ENCODE measurements at places on chromosomes 3 and 15.

DNA sequence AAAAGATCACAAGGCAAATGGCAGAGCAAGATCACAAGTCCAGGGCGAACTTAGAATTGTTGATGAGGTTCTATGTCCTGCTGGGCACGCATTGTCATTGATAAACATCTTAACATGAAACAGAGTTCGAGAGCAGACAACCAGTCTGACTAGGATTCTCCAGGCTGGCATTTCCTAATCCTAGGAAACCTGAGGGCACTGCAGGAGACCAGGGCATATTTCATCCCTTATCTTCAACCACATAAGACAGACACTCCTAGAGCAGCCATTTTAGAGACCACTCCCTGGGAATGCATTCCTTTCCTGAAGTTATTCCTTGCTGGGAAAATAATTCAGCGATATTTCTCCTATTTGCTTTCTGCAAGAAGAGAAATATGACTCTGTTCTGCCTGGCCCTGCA, 1199.9 kb downstream of the SI start:
- DNase-seq: no peak

DNA sequence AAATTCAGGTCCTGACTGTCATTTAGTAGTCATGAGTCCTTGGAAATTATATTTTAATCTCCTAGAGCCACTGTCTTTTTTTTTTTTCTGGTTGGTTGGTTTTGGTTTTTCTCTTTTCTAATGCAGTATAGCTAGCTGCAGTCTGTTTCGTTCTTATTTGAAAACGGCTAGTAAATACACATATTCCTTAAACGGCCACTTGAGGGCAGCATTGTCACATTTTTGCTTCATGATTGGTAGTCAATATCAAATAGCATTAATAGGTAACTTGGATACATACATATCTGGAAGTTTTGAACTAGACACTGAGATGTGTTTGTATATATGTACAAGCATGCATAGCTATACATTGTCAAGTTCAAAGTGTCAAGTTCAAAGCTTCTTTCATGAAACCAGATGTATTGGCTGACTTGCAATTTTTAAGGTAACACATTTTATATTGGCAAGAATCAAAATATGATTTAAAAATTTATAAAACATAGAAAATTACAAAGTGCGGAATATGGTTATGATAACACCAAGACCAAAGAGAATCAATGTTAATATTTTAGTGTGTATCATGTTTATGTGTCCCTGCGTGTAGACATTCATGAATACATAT, 22.5 kb downstream of the GABRA5 start:
- DNase-seq: peak; percentile 73

DNA sequence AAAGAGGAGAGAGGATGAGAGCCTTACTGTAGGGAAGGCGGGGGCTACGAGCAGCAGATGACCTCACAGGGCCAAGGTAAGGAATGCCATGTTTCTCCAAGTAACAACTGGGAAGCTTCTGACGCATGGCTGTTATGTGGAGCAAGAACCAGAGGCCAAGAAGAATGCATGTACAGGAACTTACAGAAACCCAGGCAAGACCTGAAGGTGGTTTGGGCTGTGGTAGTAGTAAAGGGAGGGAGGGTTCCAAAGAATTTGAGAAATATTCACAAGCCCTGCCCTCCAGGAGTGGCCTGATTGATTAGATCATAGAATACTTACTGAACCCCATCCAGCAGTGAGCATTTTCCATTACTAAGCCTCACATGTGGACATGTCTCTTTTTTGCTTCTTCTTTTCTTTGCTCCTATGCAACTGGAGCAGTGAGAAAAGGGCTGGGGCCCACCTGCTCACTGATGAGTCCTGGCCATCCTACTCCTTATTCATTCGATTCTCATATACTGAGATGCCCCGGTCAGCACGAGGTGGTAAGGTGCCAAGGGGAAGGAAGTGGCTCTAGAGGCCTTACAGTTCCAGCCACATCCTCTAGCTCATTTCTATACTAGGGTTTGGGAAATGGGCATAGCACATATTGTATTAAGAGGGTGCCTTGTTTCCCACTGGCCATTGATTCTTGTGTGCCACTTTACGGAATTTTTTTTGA, 8.3 kb upstream of the SLC12A8 start:
- DNase-seq: peak; percentile 62

DNA sequence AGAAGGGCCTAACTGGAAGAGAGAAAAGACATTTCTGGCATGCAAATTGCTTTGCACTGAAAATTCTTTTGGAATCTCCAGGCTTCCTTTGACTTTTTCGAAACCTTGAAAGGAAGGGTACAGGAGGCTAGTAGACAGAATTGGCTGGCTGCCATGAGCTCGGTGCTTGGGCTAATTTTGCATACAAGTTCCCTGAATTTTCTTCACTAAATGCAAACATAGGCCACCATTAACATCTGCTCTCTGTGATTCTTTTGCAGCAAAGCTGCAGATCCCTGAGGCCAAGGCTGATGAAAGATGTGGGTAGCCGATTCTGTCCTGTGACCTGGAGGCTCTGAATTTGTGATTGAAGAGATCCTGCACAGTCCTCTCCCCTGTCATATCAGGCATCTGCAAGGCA, 247.8 kb upstream of the MCTP2 start:
- DNase-seq: peak; percentile 57

DNA sequence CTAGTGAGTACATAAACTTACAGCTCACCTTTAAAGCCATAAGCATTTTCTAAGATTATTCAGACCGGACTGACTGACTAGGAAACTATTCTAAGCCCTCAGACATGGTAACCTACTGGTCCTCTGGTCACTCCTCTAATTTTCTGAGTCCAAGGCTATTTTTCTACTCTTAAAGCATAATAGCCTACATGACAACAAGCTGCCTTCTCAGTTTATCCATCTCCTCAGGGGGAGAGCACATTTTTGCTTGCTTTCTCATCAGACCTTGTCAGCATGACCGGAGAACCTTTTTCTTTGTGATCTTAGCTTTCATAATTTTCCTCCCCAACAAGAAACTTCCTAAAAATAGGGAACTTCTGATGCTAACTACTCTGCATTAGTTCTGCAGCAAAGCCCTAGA, 38.4 kb downstream of the UBP1 start:
- DNase-seq: no peak
